ENCODE measurements at places on chromosomes 11 and 22.

DNA sequence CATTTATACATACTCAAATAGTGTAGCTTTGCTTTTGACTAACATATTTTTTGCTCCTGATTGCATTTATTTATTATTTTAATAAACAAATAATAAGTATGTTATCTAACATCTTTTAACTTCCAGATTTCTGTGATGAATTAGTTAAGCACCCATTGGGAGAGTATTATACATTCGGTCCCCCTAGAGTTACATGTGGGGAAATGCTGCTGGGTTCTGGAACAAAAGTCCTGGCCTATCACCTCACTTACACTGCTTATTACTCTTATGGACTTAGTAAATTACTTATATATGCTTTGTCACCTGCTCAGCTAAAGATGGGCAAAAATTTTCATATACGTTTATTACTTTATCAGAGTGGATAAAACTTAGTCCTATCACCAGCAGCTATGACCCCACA lies 1163.0 kb downstream of the FAM181B start:
- no peak for DNase-seq

GRCh38 chr11:11806074-11806473 lies 35.7 kb upstream of the USP47 start:
- DNase-seq: no peak

- peak; percentile 66 for DNase-seq
Observed at GRCh38 chr11:1889224-1889930, 2.3 kb downstream of the PRR33 start.

DNA sequence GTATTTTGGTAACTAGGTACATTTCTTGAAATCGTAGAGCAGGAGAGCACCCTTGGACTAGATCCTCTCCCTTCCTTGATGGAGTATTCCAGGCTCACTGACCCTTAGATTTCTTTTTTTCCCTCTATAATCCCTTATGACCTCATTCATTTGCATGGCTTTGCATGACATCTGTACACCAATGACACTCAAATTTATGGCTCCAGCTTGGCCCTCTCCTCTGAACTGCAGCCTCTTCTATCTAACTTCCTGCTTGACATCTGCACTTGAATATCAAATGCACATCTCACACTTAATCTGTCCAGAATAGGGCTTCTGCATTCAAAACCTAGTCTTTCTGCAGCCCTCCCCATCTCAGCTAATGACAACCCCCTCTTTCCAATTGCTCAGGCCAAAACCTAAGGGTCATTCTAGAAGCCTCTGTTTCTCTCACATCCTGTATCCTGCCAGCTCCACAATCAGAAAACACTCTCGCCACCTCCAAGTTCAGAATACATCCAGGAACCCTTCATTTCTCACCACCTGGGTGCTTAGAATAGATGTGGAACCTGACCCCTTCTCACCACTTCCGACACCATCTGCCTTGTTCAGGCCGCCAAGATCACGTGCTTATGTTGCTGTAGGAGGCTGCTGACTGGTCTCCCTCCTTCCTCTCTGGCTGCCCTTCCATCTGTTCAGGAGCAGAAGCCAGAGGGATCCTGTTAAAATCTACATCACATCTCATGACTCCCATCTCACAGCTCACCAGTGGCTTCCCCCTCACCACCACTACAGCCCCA lies 138.9 kb upstream of the MTNR1B start:
- DNase-seq: no peak

DNA sequence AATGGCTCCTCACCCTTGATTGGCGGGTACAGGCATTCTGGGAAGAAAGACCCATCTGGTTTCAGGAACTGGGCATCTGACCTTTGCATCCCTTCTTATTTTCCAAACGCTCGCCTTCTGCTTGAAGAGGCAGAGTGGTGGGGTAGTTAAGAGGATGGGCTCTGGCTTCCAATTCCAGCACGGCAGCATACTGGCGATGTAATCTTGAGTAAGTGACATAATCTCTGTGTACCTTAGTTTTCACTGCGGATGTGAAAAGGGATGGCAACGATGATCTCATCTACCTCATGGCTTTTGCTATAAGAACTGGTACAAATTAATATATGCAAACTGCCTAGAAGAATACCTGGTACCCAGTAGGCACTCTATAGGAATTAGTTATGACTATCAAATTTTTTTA lies 10.0 kb upstream of the TIMP3 start:
- no peak for DNase-seq

GRCh38 chr11:117910941-117911655 lies 18.1 kb downstream of the TMPRSS13 start:
- DNase-seq: no peak

- no peak for DNase-seq
Observed at GRCh38 chr11:122195790-122196189, 79.8 kb upstream of the BLID start.

DNA sequence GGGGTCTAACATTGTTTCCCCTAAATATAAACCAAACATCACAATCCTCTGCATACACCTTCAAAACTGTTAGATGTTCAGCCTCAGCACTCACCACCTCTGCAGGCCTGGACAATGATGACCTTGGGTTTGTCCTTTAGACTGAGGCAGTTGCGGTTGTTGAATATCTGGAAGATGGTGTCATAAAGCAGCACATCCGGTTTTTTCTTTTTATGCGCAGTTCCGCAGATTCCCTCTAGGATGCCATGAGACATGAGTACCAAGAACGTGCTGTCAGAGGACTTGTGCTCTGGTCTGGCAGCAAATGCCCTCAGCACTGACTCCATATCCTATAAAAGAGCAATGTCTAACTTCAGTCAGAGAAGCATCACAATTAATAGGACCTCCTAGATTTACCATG lies 22.8 kb downstream of the CASP5 start:
- DNase-seq: no peak

GRCh38 chr11:3021125-3021524 lies 29.0 kb upstream of the NAP1L4 start:
- no peak for DNase-seq

GRCh38 chr22:33477120-33478111 lies 419.2 kb upstream of the SYN3 start:
- DNase-seq: no peak

DNA sequence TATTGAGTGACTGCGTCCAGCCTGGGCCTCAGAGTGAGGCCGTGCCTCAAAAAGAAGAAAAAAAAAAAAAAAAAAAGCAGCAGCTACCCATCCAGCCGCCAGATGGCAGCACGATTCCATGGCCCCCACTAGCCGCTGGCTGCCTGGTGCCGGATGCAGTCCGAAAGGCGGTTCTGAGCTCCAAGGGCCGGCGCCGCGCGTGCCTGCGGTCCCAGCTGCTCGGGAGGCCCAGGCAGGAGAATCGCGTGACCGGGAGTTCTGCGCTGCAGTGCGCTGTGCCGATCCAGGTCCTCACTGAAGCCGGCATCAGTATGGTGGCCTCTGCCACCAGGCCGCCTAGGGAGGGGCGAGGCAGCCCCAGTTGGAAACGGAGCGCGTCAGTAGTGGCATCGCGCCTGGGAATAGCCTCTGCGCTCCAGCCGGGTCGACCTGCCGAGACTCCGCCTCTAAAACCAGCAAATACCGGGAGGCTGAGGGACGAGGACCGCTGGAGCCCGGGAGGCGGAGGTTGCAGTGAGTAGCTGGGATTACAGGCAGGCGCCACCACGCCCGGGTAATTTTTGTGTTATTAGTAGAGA lies 19.3 kb downstream of the SCARF2 start:
- peak; percentile 17 for DNase-seq

DNA sequence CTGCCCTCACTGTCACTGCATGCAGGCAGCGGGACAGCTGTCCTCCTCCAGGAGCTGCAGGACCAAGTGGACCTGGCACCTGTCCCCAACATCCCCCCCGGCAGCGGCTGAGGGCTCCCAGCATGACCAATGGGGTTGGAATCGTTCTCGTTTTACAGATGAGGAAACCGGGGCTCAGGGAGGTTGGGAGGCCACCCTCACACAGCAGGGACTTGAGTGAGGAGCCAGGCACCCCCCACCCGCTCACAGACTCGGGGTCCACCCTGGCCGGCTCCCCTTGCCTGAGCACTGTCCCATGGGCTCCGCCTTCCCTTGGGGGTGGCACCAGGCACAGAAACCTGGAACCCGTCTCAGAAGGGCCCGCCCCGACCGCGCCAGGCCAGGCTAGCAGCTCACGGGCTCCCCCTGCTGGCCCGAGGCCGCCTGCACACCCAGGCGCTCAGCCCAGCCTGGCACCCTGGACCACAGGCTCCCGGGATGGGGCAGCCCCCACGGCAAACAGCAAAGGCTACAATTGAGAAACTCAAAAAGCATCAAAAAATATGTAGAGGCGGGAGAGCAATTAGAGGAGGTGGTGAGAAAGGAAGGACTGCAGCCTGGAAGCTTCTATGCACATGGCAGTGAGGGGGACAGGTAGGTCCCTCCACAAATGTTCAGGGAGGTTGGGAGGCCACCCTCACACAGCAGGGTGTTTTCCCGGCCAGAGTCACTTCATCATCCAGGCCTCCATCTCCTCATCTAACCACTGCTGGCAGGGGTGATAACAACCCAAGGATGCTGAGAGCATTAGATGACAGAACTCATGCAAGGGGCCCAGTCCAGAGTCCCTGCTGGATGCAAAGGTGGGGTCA lies 12.8 kb downstream of the MACROD1 start:
- DNase-seq: peak; percentile 55

DNA sequence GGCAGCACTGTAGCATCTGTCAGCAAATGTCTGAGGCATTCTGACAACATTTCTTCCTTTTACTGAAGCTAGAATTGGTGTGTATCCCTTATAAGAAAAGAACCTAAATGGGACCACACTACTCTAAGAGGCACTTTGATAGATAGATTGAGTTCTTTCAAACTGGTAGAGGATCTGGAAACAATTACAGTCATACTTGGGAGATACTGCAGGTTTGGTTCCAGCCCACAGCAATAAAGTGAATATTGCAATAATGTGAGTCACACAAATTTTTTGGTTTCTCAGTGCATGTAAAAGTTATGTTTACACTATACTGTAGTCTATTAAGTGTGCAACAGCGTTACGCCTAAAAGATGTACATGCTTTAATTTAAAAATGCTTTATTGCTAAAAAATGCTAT lies 96.9 kb downstream of the SBF2 start:
- no peak for DNase-seq

- DNase-seq: no peak
Observed at GRCh38 chr11:100925935-100926334, 203.7 kb downstream of the PGR start.

DNA sequence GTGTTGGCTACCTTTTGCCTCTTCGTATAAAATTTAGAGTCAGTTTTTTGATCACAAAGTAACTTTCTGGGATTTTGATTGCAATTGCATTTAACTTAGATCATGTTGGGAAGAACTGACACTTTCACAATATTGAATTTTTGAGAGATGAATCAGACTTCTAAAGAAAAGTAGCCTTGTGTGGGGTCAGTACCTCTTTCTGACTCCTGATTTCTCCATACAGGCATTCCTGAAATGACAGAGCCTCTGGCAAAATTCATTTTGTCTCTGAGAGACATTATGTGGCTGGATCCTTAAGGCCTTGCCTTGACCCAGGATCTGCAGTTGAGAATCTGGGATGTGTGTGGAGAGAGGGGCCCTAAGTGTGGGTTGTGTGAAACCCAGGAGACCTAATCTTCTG lies 37.8 kb downstream of the PPFIBP2 start:
- no peak for DNase-seq

GRCh38 chr11:123564221-123564620 lies 90.2 kb downstream of the SCN3B start:
- DNase-seq: no peak

GRCh38 chr11:126420698-126421256 lies 65.3 kb downstream of the ST3GAL4 start:
- DNase-seq: no peak

DNA sequence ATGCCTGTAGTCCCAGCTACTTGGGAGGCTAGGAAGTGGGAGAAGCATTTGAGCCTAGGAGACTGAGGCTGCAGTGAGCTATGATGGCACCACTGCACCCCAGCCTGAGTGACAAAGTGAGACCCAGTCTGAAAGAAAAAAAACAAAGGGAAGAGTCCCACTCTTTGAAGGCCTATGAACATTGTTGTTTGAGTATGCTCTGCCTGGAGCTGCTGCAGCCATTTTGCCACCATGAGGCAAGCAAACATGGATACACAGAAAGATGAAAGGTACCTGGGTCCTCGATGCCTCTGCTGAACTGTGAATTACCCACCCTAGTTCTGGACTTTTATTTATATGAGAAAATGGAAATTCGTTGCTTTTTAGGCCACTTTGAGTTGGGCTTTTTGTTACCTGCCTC lies 19.7 kb upstream of the TSPAN18 start:
- DNase-seq: no peak

DNA sequence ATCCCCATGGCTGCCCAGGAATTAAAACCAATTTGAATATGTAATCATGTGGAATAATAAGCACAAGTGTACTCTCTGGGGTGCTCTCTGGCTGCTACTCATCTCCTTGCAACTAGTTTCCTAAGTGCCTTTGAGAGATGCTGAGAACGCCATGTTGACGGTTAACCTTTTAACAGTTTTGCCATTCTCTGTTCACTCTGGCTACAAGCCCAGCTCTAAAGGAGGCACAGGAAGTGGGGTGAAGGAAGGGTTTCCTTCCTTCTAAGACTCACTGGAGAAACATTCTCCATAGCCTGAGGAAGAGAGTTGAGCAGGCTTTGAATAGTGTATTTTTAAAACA lies 122.0 kb upstream of the ZC3H12C start:
- no peak for DNase-seq

DNA sequence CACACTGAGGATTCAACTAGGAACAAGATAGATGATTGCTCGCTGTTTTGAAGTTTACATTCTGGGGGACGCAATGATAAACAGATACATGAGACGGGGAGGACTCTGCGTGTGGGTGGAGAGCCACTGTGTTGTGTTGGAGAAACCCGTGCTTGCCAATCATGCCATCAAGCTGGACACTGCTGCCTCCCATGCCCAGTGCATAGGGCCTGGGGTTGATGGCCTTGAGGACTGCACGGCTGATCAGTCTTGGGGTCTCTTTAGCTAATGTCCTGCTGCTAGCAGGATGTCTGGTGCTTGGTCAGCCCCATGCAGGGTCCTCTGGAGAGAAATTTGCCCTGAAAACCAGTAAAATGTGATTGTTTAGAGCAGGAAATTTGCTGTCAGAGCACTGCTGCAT lies 221.2 kb upstream of the B3GAT1 start:
- DNase-seq: no peak

DNA sequence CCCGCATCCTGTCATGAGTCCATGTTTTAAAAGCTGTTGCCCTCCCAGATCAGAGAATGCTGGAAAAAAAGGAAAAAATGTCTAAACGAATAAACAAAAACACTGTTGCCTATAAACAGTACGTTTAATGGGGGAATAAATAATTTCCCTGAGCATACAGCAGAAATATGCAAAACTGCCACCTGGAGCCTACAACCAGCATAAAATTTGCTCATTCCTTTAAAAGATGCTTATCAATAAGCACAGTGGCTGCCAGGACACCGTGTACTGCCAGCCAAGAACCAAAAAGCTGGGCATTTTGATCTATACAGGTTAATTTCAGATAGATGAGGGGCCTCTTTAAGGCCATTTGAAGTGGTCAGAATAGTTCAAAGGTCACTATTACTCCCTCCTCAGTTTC lies 5.7 kb upstream of the CPT1A start:
- DNase-seq: no peak

- no peak for DNase-seq
Observed at GRCh38 chr11:6568191-6568918, 35.1 kb downstream of the RRP8 start.

- no peak for DNase-seq
Observed at GRCh38 chr11:24779791-24780190, 282.9 kb downstream of the LUZP2 start.

GRCh38 chr22:45001653-45002052 lies 8.2 kb downstream of the PHF21B start:
- DNase-seq: no peak

Measured in activated CD4-positive, CD25-positive, alpha-beta regulatory T cell (primary cell).